ENCODE measurements at places on chromosomes 3 and 15.

- DNase-seq, result no peak
Measured at GRCh38 chr3:15636028-15636709, 34.6 kb downstream of the BTD start.

- DNase-seq, result no peak
Measured at GRCh38 chr15:25787855-25788520, 75.1 kb downstream of the ATP10A start.

- DNase-seq, result no peak
Measured at GRCh38 chr15:42264795-42265194, 8.2 kb upstream of the GANC start.

GRCh38 chr3:125037498-125038150 is 18.2 kb downstream of the HEG1 start:
- no peak for DNase-seq

- no peak for DNase-seq
Measured at GRCh38 chr3:131427226-131427625, 45.7 kb downstream of the NUDT16 start.

DNA sequence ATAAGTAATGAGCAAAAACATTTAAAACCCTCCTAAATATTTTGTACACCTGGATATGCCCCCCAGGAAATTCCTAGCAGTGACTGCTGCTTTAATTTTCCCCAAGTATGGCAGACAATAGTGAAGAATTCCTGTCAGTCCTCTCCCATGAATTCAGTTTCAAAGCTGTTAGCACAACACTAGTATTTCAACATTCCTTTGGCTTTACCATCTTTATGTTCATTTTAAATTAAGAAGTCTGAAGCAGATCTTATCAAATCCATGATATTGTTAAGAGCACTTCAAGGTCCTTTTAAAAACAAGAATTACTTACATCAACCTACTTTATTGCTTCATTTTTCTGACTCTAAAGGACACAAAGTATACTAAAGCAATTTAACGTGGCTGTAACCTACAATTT is 28.8 kb upstream of the CDIN1 start:
- DNase-seq, result no peak

DNA sequence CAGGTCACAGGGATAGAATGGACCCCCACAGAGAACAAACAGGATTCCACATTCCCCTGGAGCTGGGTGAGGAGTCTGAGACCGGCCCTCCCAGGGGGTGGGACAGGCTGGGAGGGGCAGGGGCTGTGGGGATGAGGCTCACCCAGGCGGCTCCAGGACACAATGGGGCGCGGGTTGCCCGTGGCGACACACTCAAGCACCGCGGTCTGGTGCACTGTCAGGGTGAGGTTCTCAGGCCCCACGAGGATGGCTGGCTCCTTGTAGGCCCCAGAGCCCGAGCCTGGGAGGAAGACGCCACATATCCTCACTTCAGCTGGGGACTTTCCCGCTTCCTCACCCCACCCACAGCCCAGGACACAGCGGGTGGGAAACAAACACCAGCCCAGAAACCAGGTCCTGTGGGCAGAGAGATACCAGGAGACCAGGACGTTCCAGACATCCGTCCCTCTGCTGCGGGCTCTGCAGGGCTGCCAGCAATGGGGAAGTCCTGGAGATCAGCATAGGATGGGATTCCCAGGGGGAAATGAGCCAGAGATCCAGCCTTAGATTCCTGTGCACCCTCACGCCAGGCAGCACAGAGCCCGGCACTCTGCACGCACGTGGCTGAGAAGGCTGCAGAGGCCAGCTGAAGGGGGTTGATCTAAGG is 30.2 kb downstream of the RNU5B-1 start:
- DNase-seq, result no peak
